ENCODE measurements at places on chromosomes 11 and 22.

DNA sequence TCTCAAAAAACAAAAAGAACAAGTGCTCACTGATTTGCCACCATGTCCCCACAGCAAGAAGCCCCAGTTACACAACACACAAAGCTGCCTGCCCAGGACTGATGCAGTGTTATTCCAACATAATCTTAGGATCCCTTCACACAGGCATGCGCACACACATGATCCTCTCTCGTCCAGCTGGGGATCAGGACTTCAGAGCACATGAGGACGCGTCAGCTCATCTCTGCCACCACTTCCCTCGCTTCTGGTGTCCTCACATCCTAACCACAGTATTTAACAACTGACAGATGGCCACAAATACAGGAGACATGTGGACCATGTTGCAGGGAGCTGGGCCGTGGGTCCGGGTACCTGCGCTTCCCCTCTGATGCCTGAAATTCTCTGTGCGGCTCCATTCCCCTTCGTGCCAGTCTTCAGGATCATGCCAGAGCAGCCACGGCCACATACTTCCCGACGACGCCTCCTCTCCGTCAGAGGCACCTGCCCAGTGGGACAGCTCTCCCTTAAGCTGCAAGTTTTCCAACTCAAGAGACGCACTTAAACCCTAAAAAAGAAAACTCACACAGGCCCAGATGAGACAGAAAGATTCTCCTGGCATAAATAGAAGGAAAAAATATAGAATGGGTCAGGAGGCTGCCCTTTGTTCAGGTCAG, 68.3 kb downstream of the PACSIN2 start:
- H3K27me3 ChIP-seq, result no peaks in the 10 kb centered on the region
- peaks cover 12% of the 10 kb centered on the region for H3K36me3 ChIP-seq
- no peak overlapping the region for H3K4me3 ChIP-seq
- H3K27ac ChIP-seq, result no peak overlapping the region

GRCh38 chr22:50260801-50261614, 475 bp downstream of the MAPK12 start:
- H3K4me1 ChIP-seq, result peaks cover 22% of the 10 kb centered on the region
- no peaks in the 10 kb centered on the region for H3K36me3 ChIP-seq
- no peak overlapping the region for H3K4me3 ChIP-seq
- H3K27ac ChIP-seq, result no peak overlapping the region
- DNase-seq, result no peak

DNA sequence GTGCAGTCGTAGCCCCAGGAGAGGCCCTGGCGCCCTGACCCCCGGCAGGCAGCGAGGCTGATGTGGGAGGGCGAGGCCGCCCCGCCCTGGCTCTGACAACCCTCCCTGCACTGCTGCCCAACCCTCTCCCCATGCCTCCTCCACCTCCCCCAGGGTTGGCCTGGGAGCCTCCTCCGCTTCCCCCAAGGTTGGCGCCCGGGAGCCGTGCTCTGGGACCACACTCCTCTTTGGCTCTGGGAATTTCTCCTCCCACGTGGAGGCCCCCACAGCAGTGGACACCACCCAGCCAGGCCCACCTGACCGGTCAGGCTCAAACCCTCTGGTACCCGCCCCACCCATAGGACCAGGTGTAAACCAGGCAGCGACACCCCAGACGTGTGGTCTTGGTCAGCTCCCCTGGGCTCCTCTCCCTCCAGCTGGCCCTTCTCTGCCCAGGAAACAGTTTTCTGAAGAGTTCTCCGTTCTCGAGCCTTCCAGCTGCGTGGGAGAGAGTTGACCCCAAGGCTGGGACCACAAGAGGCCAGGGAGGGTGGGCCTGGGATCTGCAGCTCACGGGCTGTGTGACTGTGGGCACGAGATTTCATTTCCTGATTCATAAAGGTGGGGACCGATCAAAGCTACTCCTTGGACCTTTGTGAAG, 39.5 kb upstream of the BRSK2 start:
- H3K27ac ChIP-seq, result no peak overlapping the region
- H3K36me3 ChIP-seq, result no peaks in the 10 kb centered on the region
- H3K4me1 ChIP-seq, result no peaks in the 10 kb centered on the region
- DNase-seq, result no peak

DNA sequence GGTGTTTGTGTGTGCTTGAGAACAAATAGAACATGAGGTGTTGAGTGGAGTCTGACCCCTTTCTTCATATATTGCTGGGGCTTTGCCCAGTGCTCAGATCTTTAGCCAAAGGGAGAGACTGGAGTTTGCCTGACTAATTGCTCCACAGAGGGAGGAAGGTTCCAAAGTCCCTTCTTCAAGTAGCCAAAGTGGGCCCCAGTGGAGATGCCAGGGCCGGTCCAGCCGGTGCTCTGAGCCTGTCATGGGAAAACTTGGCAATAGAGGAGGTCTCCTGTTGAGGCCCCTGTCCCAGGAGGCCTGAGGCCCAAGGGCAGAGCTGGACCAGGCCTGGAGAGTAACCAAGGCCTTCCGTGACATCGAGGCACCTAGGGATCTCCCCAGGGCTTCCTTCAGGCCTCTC, 112.3 kb downstream of the DSCAML1 start:
- no peak overlapping the region for H3K27ac ChIP-seq
- no peaks in the 10 kb centered on the region for H3K4me1 ChIP-seq
- no peaks in the 10 kb centered on the region for H3K36me3 ChIP-seq
- no peak overlapping the region for H3K4me3 ChIP-seq
- peaks cover 11% of the 10 kb centered on the region for H3K27me3 ChIP-seq

GRCh38 chr11:10844796-10845195, 13.1 kb downstream of the ZBED5 start:
- H3K4me1 ChIP-seq, result no peaks in the 10 kb centered on the region
- H3K4me3 ChIP-seq, result no peak overlapping the region
- H3K36me3 ChIP-seq, result no peaks in the 10 kb centered on the region
- no peaks in the 10 kb centered on the region for H3K27me3 ChIP-seq

- no peaks in the 10 kb centered on the region for H3K4me1 ChIP-seq
- DNase-seq, result no peak
- peaks cover 2% of the 10 kb centered on the region for H3K36me3 ChIP-seq
- no peak overlapping the region for H3K27ac ChIP-seq
- no peak overlapping the region for H3K4me3 ChIP-seq
These were observed 74.3 kb downstream of the ACER3 start for GRCh38 chr11:76935042-76935441.

GRCh38 chr11:5288906-5289550, 12.7 kb downstream of the OR51B4 start:
- H3K4me1 ChIP-seq, result no peaks in the 10 kb centered on the region
- no peak overlapping the region for H3K4me3 ChIP-seq
- no peak for DNase-seq

DNA sequence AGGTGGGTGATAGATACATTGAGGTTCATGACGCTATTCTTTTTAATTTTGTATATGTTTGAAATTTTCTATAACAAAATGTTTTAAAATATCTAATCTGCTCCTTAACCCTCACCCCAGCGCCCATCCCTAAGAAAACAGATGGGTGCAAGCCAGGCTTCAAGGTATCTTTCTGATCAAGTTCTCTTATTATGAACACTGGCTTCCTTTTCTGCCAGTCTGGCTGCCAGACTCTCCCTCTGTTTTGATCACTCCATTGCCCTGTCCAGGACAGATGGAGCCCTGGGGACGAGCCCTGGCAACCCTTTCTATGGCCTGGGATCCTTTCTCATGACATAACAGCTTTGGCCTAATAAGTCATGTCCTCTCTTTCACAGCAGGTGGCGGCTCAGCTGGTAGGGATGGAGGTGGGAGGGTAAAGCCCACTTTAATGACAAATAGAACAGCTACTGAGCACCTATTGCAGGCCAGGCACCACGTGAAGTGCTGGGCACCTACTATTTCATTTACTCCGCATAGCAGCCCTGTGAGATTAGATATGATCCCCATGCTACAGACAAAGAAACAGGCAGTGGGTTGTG, 38.4 kb downstream of the DRD2 start:
- no peak overlapping the region for H3K27ac ChIP-seq
- no peak overlapping the region for H3K4me3 ChIP-seq
- DNase-seq, result no peak
- no peaks in the 10 kb centered on the region for H3K36me3 ChIP-seq

DNA sequence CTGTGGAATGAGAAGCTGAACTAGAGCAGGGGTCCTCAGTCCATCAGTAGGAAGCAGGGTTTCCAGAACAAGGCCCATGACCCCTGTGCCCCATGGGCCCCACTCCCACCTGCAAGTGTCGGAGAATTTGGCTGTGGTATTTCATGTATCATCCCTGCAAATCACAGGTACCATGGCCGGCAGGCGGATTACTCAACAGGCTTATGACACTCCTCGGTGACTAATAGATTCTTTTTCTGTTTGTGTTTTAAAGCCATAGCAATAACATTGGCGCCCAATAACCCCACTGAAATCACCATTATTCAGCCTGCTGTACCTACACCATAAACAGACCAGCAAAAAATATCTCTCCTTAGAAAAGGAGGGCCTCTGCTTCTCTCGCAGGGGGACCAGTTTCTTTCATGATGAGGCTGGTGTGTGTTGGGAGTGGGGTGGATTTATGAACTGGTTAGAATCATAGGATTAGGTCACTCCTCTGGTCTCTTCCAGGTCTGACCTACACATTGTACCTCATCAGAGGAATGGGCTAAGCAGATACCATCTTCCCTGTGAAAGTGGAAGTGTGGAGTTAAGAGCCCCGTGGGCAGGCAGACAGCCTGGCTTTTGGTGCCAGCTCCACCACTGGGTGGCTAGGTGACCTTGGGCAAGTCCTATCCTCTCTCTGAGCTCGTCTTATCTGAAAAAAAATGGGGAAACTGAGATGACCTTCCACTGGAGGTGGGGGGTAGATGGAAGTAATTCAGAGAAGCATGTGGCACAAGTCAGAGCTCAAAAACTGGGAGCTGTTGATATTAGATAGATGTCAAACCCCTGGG, 60.2 kb upstream of the WNT11 start:
- H3K36me3 ChIP-seq, result no peaks in the 10 kb centered on the region
- no peak for DNase-seq
- H3K27me3 ChIP-seq, result no peaks in the 10 kb centered on the region
- H3K27ac ChIP-seq, result no peak overlapping the region
- H3K4me3 ChIP-seq, result no peak overlapping the region

DNA sequence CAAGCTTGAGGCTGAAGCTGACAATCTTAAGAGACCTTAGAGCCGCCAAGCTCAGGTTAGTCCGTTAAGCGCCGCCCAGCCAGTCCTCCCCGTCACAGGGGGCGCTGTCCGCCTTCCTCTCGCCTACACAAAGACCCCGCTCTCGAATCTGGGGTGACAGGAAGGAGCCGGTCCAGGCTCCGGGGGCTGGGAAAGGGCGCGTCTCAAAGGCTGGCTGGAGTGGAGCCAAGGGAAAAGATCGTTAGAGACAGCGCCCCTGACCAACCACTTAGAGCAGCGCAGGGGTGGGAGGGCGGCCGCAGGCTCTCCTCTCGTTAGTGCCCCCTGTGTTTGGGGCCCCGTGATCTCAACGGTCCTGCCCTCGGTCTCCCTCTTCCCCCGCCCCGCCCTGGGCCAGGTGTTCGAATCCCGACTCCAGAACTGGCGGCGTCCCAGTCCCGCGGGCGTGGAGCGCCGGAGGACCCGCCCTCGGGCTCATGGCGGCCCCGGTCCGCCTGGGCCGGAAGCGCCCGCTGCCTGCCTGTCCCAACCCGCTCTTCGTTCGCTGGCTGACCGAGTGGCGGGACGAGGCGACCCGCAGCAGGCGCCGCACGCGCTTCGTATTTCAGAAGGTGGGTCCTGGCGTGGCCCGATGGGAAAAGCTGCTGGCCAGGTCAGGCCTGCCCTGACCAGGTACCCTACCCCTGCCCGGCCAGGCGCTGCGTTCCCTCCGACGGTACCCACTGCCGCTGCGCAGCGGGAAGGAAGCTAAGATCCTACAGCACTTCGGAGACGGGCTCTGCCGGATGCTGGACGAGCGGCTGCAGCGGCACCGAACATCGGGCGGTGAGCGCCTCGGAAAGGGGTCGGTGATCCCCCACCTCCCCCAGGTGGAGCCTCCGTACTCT, at the start of gene MUS81:
Gene MUS81, plus strand, starts transcription at position 156 of the 887 bp plus-strand sequence. Its CDS starts 321 bp downstream, at position 477.
- peaks cover 52% of the 10 kb centered on the region for H3K36me3 ChIP-seq
- H3K4me1 ChIP-seq, result peaks cover 66% of the 10 kb centered on the region
- H3K4me3 ChIP-seq, result peak within 1 kb of the TSS; percentile 90
- no peaks in the 10 kb centered on the region for H3K27me3 ChIP-seq
- peak; percentile 96 for DNase-seq
- peak within 1 kb of the TSS; percentile 92 for H3K27ac ChIP-seq

- DNase-seq, result no peak
- no peak overlapping the region for H3K4me3 ChIP-seq
- no peaks in the 10 kb centered on the region for H3K36me3 ChIP-seq
- peaks cover 19% of the 10 kb centered on the region for H3K27me3 ChIP-seq
- no peak overlapping the region for H3K27ac ChIP-seq
These were observed 67.9 kb upstream of the GRAMD1B start for GRCh38 chr11:123362186-123362585.
